ENCODE measurements at places on chromosomes 7 and 10.

- DNase-seq, result no peak
Measured at GRCh38 chr10:24899571-24899970, 52.8 kb downstream of the PRTFDC1 start.

DNA sequence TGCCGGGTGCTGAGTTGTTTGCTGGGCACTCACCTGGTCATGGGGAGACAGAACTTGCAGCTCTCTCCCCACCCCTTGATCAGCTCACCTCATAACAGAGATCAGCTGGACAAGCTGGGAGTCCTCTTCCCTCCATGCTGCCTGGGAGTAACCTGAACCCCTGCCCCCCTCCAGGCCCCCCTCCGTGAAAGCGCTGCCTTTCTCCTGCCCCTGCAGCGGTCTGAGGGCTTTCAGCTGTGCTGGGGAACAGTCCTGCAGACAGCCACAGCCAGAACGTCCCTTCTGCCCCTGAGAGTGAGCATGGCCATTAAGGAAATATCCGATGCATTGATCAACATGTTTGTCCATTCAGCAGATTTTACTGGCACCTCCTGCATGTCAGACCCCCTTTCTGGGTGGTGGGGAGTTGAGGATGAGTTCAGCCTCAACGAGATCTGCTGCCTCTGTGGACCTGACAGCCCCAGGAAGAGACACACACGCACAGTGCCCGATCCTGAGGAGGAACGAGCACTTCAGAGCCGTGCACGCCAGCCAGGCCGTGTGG, 4.5 kb downstream of the FAM20C start:
- DNase-seq, result no peak

GRCh38 chr7:23343806-23344475, 44.8 kb downstream of the MALSU1 start:
- no peak for DNase-seq

- DNase-seq, result no peak
Measured at GRCh38 chr7:133776266-133776665, 350.9 kb upstream of the LRGUK start.

DNA sequence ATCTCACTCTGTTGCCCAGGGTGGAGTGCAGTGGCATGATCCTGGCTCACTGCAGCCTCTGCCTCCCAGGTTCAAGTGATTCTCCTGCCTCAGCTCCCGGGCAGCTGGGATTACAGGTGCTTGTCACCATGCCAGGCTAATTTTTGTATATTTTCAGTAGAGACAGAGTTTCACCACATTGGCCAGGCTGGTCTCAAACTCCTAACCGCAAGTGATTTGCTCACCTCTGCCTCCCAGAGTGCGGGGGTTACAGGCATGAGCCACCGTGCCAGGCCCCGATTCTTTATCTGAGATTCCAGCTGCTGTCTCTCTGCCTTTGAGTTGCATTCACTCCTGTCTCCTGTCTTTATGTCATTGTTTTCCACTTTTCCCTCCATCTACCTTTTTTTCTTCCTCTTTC, 168.7 kb downstream of the TMEM178B start:
- DNase-seq, result no peak
